ENCODE measurements at places on chromosomes 5 and 9.

DNA sequence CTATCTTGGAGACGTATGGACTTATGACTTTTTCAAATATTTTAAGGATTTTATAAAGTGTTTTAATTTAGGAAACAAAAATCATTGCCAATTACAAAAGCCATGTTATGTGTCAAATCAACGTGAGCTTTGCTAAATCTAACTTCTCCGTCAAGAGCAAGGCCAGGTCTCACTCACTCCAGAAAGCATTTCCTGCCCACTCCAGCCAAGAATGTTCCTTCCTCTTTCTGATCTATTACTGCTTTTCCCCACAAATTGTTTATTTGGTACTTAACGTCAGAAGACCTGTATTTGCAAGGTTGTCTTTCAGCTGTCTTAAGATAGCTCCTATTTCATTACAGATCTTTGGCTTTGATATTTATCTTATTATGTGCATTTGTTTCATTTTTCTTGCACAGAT, 193.5 kb upstream of the HAPLN1 start:
- no peak for DNase-seq

GRCh38 chr9:126545106-126545505, 68.6 kb upstream of the LMX1B start:
- no peak for DNase-seq

GRCh38 chr5:77709993-77710685, 66.0 kb downstream of the TBCA start:
- DNase-seq = peak; percentile 56

DNA sequence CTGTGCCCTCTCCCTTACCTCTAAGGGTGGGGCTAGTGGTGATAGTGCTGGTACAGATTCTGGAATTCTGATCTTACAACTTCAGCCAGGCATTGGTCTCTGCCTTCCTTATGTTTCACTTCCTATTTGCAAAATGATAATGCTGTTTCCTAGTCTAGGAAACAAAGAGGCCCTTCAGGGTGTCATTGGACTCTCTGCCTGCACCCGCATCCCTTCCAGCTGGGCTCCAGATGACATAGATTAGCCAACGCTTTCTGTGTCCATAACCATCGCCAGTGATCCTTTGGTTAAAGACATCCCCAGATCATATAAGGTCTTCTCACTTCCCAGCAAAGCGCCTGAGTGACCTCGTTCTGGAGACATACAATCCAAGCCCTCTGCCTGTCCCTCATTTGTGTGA, 180.7 kb downstream of the ERCC6L2 start:
- no peak for DNase-seq

- peak; percentile 33 for DNase-seq
Observed at GRCh38 chr9:101536938-101537337, 3.3 kb downstream of the RNF20 start.

- no peak for DNase-seq
Observed at GRCh38 chr5:66789434-66789833, 193.2 kb downstream of the MAST4 start.

GRCh38 chr5:173016598-173017046, 33.1 kb downstream of the ATP6V0E1 start:
- DNase-seq = no peak

- no peak for DNase-seq
Observed at GRCh38 chr9:134766587-134766986, 114.0 kb upstream of the FCN2 start.

- DNase-seq = peak; percentile 60
Observed at GRCh38 chr9:107375651-107376369, 92.7 kb downstream of the RAD23B start.

DNA sequence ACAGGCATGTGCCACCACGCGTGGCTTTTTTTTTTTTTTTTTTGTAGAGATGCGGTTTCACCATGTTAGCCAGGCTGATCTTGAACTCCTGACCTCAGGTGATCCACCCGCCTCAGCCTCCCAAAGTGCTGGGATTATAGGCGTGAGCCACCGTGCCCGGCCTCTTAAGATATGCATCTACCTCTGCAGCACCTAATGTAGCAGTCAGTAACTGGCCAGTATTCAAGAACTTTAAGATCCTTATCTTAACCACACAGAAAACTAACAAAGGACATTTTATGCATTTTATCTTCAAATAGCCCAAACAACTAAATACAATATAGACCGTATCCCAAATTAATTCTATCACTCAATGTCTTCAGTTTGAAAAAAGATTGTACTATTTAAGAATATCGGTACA, 618.7 kb downstream of the TLE1 start:
- no peak for DNase-seq

GRCh38 chr5:154358516-154359220, 87.1 kb upstream of the SAP30L start:
- DNase-seq = no peak

GRCh38 chr5:56286015-56286884, 53.1 kb upstream of the ANKRD55 start:
- no peak for DNase-seq

- no peak for DNase-seq
Observed at GRCh38 chr5:124212934-124213333, 533.5 kb downstream of the ZNF608 start.

GRCh38 chr9:98251551-98251950, 3.9 kb downstream of the TBC1D2 start:
- no peak for DNase-seq
